ENCODE measurements at places on chromosomes 2 and 18.

GRCh38 chr2:132549935-132550670 is 119.9 kb downstream of the LYPD1 start:
- no peak for DNase-seq

GRCh38 chr2:181594322-181594721 is 62.6 kb downstream of the CERKL start:
- no peak for DNase-seq

- no peak for DNase-seq
Observed at GRCh38 chr2:239271471-239271870, 129.3 kb downstream of the HDAC4 start.

GRCh38 chr2:144358979-144359541 is 160.9 kb downstream of the ZEB2 start:
- DNase-seq = peak; percentile 28

DNA sequence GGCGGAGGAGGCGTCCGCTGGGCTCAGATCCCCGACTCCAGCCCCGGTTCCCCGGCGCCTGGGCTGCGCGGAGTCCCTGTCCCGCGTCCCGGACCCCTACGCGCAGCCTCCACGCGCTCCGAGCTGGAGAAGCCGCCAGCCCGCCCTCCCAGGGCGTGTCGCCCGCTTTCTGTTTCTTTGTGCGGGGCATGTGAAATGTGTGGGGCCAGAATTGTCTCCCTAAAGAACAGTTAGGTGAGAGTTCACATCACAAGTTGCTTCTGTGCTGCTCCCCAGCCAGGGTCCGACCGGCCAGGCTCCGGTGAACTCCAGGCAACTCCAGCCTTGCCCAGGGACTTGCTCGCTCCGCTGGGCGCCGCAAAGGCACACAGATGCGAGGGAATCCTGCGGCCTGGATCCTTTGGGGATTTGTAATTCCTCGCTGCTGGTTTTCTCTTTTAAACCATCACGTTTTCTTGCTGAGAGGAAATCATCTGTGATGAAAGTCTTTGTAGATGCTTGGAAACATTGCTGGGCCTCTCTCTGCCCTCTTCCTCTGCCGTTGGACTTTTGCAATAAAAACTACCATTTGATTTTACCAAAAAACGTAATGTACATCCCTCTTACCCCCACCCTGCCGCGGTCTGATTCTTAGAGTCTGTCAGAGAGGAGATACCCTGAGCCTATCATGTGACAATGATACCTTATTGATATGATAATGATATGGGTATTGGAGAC is 631 bp downstream of the GYPC start:
- peak; percentile 43 for DNase-seq

DNA sequence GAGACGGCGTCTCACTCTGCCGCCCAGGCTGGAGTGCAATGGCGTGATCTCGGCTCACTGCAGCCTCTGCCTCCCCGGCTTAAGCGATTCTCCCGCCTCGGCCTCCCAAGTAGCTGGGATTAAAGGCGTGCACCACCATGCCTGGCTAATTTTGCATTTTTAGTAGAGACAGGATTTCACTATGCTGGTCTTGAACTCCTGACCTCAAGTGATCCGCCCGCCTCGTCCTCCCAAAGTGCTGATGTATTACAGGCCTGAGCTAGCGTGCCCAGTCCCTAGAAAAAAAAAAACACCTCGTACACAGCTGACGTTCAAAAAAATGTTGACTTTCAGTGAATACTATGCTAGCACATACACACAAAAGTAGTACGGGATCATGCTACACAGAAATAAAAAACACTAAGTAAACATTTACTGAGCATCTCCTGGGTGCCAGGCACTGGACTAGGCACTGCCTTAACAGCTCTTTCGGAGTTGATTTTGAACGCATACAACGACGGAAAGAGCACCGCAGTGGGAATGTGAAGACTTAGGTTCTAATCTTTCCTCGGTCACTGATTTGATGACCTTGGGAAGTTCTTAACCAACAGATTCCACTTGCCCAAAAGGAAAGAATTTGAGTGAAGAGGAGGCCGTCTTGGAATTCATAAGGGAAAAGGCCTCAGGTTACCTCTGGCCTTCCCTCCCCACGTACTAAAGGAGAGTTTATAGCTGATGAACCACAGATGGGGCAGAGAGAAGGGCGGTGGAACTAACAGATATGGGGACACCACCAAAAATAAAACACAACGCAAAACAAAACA is 1.1 kb downstream of the DNAJC27 start:
- peak; percentile 30 for DNase-seq

GRCh38 chr2:213068676-213069359 is 82.6 kb downstream of the IKZF2 start:
- no peak for DNase-seq

DNA sequence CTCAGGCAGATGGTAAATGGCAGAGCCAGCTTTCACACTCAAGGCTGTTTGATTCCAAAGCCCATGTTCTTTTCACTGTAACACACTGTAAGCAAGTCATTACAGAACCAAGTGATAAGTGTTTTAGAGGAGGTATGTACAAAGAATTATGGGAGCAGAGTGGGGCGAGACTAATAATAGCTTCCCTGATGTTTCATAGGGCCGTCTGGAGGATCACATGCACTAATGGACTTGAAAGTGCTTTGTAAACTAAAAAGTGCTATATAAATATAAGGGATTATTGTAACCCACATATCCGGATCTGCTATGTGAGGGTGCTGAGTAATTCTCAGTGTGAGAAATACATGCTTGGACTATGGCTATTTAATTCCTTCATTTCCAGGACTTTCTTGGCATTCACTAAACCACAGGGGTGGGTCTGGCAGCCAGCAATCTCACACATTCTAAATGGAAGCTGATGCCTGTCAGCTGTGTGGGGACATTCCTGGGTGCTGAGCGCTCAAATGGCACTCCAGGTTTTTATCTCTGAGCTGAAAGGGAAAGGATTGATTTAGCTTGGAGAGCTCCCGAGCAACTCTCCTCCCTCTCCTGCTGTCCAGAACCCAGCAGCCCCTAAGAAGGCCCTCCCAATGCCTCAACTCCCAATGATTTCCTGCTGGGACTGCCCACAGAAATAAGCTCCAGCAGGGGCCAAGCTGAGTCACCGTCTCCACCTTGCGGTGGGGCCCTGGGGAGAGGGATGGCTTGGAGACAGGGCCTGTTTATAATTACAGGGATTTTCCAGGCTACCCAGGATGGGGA is 222.8 kb downstream of the SOX11 start:
- DNase-seq = no peak

GRCh38 chr2:42510608-42511243 is 16.9 kb upstream of the KCNG3 start:
- no peak for DNase-seq

DNA sequence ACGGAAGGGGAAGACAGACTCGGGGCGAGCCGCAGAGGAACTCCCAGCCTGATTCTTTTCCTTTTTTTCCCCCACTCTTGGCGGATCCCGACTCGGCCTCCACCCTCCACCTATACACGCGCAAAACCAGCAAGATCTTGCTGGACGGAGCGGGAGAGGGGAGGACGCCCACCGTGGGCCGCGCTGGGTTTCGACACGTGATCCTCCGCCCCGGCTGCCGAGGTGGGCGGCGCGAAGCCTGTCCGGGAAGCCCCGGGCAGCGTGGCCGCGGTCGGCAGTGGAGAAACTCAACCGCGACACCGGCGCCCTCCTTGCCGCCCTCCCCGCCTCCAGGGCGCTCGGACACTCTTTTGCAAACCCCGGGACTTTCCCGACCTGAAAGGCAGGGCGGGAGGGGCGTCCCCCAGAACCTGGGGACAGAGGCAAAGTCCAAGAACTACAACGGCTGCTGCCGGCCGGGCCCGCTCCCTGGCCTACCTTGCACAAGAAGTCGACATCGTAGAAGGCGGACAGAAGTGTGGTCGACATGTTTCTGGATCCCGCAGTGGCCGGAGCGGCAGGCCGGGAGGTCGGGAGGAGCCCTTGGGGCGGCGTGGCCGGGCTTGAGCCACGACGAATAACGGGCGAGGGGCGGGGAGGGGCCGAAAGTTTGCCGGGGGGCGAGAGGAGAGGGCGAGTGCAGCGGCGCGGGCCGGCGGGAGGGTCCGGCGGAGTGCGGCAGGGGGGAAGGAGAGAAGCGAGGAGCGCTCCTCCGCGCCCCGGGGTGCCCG is 433 bp downstream of the ZFP36L2 start:
- DNase-seq = peak; percentile 46

DNA sequence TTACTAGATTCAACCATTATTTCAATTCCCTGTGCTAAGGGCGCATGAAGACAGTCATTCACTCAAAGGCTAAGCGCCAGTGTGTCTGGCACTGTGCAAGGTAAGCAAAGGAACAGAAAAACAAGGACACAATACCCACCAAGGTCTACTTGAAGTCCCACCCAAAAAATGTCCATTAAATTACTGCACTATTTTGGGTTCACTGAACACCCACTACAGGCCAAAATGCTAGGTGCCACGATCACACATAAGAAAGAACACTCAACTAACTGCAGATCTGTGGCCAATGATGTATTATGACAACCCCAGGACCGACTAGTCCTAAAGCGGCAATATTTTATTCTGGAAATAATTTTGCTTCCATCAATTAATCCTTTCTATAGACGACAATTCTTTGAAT is 1.8 kb downstream of the TMEM131 start:
- DNase-seq = no peak

- no peak for DNase-seq
Observed at GRCh38 chr2:182817558-182817957, 48.9 kb downstream of the FRZB start.

- peak; percentile 95 for DNase-seq
Observed at GRCh38 chr2:237669628-237670392, 42.4 kb downstream of the LRRFIP1 start.

DNA sequence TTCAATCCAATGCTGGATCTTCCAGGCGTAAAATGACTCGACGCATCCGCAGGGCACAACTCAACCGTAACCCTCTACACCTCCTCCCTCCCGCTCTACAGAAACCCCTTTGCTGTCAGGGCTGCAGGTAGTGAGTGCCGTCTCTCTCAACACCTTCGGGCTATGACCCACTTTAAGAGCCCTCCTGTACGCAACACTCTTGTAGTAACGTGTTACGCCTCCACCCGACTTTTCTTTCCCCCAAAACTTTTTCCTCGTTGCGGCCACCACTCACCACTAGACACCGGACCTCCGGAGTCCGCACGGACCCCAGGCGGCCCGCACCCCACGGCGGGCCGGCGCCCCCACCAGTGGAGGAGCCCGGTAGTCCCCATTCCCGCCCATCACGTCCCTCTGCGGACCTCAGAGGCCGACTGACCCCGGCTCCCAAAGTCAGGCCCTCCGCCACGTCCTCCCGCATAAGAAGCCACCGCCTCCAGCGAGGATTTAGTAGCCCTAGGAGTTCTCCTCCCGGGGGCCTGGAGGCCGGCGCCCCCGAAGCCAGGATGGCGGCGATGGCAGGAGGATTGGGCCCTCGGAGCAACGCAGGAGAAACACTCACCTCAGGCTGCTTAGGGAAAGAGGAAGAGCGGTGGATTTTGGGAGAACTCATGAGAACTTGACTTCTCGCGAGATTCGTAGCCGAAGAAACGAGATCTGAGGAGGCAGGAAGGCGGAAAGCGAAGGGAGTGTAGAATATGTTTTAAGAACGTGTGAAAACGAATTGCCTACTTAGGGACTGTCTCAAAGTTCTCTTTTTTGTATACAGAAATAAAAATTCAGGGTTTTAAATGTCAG is 5.0 kb upstream of the C18orf32 start:
- peak; percentile 96 for DNase-seq

GRCh38 chr2:9199716-9200632 is 6.6 kb upstream of the ASAP2 start:
- peak; percentile 54 for DNase-seq

Data from AG08395 (cell line).